ENCODE measurements at places on chromosomes 4 and X. TPM values are rescaled to one million over a fixed set of nuclear protein-coding genes. Genes with fewer than 3 reads are reported as not detected.

PWWP3B gene
- total RNA-seq: 2.2 TPM

MAGED2 gene
- 93.4 TPM for total RNA-seq

TAF7L gene
- 0.33 TPM for total RNA-seq

TLR2 gene
- 6.8 TPM for total RNA-seq

PPP1R2C gene
- total RNA-seq: not detected

HMGN5 gene
- 2.0 TPM for total RNA-seq

SGMS2 gene
- total RNA-seq: 41.7 TPM

ALAS2 gene
- not detected for total RNA-seq

PLP2 gene
- total RNA-seq: 6.7 TPM

COX18 gene
- 23.2 TPM for total RNA-seq

PPARGC1A gene
- 34.6 TPM for total RNA-seq

BMP2K gene
- 32.7 TPM for total RNA-seq

ADGRL3 gene
- 1.4 TPM for total RNA-seq

GYG2 gene
- total RNA-seq: 32.6 TPM

ADH7 gene
- not detected for total RNA-seq

ASMT gene
- total RNA-seq: not detected

LDB2 gene
- 31.9 TPM for total RNA-seq

GLUD2 gene
- 24.3 TPM for total RNA-seq

LRP2BP gene
- total RNA-seq: 0.23 TPM

KIAA1210 gene
- not detected for total RNA-seq

SPANXN3 gene
- total RNA-seq: not detected

CBR4 gene
- total RNA-seq: 32.8 TPM

TMEM150C gene
- total RNA-seq: 8.7 TPM

EDA gene
- 2.6 TPM for total RNA-seq

HMX1 gene
- total RNA-seq: not detected

GABRG1 gene
- total RNA-seq: 0.05 TPM

PLP1 gene
- 0.67 TPM for total RNA-seq

MAMLD1 gene
- total RNA-seq: 0.89 TPM

ACE2 gene
- 4.1 TPM for total RNA-seq

DCX gene
- not detected for total RNA-seq

ARHGAP36 gene
- total RNA-seq: not detected

GAGE12E gene
- total RNA-seq: not detected

CXCL11 gene
- total RNA-seq: not detected

CDS1 gene
- total RNA-seq: 0.56 TPM

FRMD7 gene
- total RNA-seq: 0.08 TPM

GNPDA2 gene
- total RNA-seq: 5.3 TPM

TIGD2 gene
- total RNA-seq: 6.4 TPM

ASB12 gene
- total RNA-seq: not detected

SLC49A3 gene
- 1.6 TPM for total RNA-seq

C4orf51 gene
- not detected for total RNA-seq

TRPC5OS gene
- total RNA-seq: not detected

DCAF8L2 gene
- total RNA-seq: not detected

CXorf58 gene
- 0.05 TPM for total RNA-seq

MSMO1 gene
- total RNA-seq: 448 TPM

CCDC120 gene
- total RNA-seq: 1.0 TPM

CXCL10 gene
- total RNA-seq: 9.4 TPM

CT45A2 gene
- total RNA-seq: not detected

IGFBP7 gene
- 195 TPM for total RNA-seq

F8A1 gene
- total RNA-seq: 3.9 TPM

DOCK11 gene
- 9.3 TPM for total RNA-seq

OTC gene
- 46.3 TPM for total RNA-seq
